Endodermal cell (in vitro differentiated cells): ENCODE measurements at places on chromosomes 7 and 10. TPM values are rescaled to one million over a fixed set of nuclear protein-coding genes. Genes with fewer than 3 reads are reported as not detected.

DNA sequence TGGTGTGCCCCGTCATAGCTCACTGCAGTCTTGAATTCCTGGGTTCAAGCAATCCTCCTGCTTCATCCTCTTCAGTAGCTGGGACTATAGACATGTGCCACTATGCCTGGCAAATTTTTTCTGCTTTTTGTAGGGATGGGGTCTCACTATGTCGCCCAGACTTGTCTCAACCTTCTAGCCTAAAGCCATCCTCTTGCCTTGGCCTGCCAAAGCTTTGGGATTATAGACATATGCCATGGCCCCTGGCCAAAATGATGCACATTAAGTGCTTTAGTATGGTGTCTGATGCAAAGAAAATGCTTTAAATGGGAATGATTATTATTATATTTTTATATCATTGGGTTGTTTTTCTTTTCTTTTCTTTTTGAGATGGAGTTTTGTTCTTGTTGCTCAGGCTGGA lies 33.2 kb upstream of the VCL start:
- peaks cover 16% of the 10 kb centered on the region for H3K4me1 ChIP-seq
- H3K4me3 ChIP-seq, result no peak overlapping the region
- H3K27ac ChIP-seq, result no peak overlapping the region

GRCh38 chr10:86179961-86180360 lies 186.6 kb downstream of the GRID1 start:
- H3K36me3 ChIP-seq, result no peaks in the 10 kb centered on the region
- H3K27ac ChIP-seq, result no peak overlapping the region
- H3K4me3 ChIP-seq, result no peak overlapping the region
- H3K27me3 ChIP-seq, result no peaks in the 10 kb centered on the region
- H3K4me1 ChIP-seq, result no peaks in the 10 kb centered on the region

GRCh38 chr10:89566992-89567391 lies 31.6 kb upstream of the SLC16A12 start:
- H3K4me3 ChIP-seq, result no peak overlapping the region
- peaks cover 15% of the 10 kb centered on the region for H3K4me1 ChIP-seq
- no peaks in the 10 kb centered on the region for H3K36me3 ChIP-seq
- no peak for DNase-seq
- no peaks in the 10 kb centered on the region for H3K27me3 ChIP-seq
- no peak overlapping the region for H3K27ac ChIP-seq

- no peak for DNase-seq
- H3K4me3 ChIP-seq, result no peak overlapping the region
- H3K36me3 ChIP-seq, result no peaks in the 10 kb centered on the region
- no peaks in the 10 kb centered on the region for H3K27me3 ChIP-seq
- H3K4me1 ChIP-seq, result peaks cover 8% of the 10 kb centered on the region
Measured at GRCh38 chr10:30420266-30420665, 13.7 kb upstream of the MAP3K8 start.

The LRRTM3 gene
- not detected in 3 replicates for total RNA-seq

- DNase-seq, result no peak
- H3K36me3 ChIP-seq, result no peaks in the 10 kb centered on the region
- no peak overlapping the region for H3K27ac ChIP-seq
Measured at GRCh38 chr10:7917736-7918135, 99.4 kb downstream of the TAF3 start.

DNA sequence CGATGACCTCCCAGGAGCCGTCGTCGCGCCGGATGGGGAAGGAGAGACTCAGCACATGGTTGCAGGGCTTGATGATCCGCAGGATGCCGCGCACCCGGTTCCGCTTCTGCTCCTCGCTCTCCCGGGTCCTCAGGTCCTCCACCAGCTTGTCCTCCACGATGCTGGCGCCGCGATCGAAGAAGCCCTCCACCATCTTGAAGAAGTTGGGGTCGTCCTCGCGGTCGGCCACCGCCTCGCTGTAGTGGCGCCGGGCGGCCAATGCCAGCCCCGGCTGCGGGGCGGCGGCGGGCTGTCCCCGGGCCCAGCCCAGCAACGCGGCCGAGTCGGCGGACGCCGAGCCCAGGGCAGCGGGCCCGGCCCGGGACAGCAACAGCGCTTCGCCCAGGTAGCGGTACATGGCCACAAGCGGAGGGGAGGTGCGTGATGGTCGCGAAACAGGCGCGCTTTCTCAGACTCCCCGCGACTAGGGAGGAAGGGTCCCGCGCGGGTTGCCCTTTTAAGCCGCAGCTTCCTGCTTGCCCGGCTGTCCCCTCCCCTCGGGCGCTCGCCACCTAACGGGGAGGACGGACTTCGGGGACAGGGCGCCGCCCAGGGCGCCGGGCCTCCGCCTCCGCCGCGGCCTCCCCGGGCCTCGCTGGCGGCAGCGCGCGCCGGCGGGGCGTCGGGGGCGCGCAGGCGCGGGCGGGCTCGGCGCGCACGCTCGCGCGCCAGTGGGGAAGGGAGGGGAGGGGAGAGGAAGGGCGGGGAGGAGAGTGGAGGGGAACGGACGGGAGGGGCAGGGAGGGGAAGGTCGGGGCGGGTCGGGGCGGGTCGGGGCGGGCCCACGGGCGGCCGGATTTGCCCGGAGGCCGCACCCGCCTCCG lies at the start of the genes GLUD1 and SHLD2:
GLUD1 (minus strand) TSS at position 471 of the 863 bp plus-strand sequence; CDS start at position 397, 74 bp downstream.
SHLD2 (plus strand) TSS at position 834 of the 863 bp plus-strand sequence. CDS start 56,149 bp downstream, outside the sequence.
- peak within 1 kb of the TSS; percentile 76 for H3K27ac ChIP-seq
- peaks cover 23% of the 10 kb centered on the region for H3K36me3 ChIP-seq
- peak; percentile 96 for DNase-seq
- peaks cover 7% of the 10 kb centered on the region for H3K4me1 ChIP-seq
- H3K4me3 ChIP-seq, result peak within 1 kb of the TSS; percentile 92
- no peaks in the 10 kb centered on the region for H3K27me3 ChIP-seq

DNA sequence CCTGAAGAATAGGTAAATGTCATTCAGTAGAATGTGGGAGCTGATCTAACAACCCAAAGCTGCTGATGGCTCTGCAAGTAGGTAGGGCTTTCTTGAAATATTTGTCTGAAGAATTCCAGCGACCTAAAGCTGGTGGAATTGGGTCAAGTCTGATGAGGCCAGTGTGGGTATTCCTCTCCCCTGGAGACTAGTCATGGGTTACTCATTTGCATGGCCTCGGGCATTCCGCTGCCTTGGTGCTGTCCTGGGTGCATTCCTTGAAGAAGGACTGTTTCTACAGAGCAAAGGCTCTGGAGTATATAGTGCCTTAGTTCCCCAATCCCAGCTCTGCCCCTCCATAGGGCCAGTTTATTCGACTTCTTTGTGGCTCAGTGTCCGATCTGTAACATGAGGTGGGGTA lies 19.2 kb downstream of the PDK4 start:
- H3K4me3 ChIP-seq, result no peak overlapping the region
- no peaks in the 10 kb centered on the region for H3K4me1 ChIP-seq
- peak; percentile 70 for DNase-seq
- no peak overlapping the region for H3K27ac ChIP-seq
- H3K36me3 ChIP-seq, result no peaks in the 10 kb centered on the region

DNA sequence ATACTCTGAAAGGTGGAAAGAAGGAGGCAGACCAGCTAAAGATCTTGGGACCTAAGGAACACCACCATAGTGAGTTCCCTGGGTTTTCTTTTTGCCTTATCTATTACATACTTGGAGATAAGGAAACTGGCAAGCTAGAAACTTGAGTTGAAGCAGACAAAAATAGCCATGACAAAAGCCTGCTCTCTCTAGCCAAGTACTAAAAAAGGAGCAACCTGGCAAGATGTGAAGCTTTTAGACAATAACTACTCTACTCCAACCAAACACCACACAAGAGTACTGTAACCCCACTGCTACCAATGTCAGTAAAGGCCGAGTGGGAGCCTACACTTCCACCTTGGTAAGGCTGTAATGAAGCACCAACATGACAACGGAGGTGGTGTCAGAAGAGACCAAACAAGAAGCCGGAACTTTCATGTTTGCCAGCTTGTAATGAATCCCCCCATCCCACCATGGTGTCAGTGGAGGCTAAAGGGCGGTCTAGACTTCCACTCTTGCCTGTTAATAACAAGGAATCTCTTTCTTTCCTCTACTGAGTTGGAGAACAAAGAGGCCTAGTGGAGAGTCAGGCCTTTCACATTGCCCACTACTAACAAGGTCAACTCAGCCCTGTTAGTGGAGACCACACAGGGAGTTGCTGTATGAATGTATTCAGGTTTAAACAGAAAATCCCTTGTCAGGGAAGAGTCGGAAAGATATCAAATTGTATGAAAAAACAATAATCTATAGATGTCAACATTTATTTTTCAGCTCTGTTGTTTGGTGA lies 55.8 kb upstream of the DYNC1I1 start:
- DNase-seq, result no peak
- H3K4me3 ChIP-seq, result no peak overlapping the region
- H3K27me3 ChIP-seq, result no peaks in the 10 kb centered on the region

DNA sequence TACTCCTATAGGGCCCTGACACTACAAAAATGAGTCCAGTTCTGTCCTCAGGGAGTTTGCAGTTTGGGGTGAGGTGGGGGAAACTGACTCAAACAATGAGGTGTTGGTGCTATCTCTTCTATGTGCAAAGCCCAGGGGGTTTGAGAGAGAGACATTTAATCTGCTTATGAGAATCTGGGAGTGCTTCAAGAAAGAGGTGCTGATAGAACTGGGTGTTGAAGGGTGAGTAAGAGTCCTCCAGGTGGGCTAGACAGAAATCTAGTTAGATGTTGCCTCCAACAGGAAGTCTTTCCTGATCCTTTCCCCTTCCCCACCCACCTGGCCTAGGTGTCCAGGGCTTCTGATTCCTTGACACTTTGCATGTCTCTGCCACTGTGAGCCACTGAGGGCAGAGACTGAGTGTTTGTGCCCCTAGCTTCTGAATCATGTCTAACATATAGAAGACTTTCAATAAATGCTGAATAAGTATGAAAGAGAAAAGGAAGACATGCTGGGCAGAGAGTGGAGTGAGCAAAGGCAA lies 53.0 kb downstream of the FAM241B start:
- H3K27ac ChIP-seq, result no peak overlapping the region
- no peaks in the 10 kb centered on the region for H3K36me3 ChIP-seq
- no peaks in the 10 kb centered on the region for H3K27me3 ChIP-seq
- no peak for DNase-seq
- no peak overlapping the region for H3K4me3 ChIP-seq
- no peaks in the 10 kb centered on the region for H3K4me1 ChIP-seq

The WDR86 gene
- 69.8 and 94.2 TPM in 2 replicates for total RNA-seq

DNA sequence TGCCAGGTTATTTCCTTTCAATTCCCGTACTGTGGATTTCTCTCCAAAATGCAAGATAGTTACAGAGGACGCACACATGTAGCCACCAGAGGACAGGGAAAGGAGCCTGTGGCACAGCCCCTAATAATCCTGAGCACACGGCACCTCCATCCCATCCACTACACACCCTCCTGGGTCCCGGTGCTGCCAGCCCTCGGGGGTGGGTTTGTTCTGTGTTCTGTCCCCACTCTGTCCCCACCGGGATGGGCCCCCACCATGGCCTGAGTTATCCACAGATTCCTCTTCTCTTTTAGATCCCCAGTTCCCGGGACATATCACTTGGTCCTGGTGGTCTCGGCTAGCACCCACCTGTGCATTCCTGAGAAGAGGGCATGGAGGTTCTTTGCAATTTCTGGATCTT lies 196.9 kb upstream of the PPP2R2D start:
- H3K4me3 ChIP-seq, result no peak overlapping the region
- H3K27ac ChIP-seq, result no peak overlapping the region
- H3K36me3 ChIP-seq, result no peaks in the 10 kb centered on the region

The TMEM139 gene
- total RNA-seq, result 1.2 to 2.3 TPM (median 2.3 TPM) in 3 replicates

The LGI1 gene
- 2.6 and 5.8 TPM in 2 replicates for total RNA-seq

The GPR26 gene
- total RNA-seq, result not detected in 2 replicates

The TYW1B gene
- 2.2 to 3.9 TPM (median 3.0 TPM) in 3 replicates for total RNA-seq

The TSPAN12 gene
- total RNA-seq, result 35.6 and 39.7 TPM in 2 replicates

DNA sequence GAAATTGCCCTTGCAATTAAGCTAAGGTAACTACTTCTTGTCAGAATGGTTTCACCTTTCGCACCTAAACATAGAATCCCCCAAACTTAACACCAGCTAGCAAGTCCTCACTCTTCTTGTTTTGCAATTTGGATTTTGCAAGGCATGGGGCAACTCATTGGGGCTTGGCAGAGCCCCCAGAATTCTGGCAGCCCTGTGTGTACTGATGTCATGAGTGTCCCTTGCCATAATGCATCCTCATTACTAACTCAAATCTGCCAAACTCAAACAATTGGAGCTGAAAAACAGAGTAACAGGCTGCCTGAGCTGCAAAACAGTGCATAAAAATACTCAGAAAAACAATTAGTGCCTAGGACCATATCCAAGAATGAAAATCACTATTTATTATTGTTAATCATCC lies 7.9 kb upstream of the XPNPEP1 start:
- no peak for DNase-seq
- peaks cover 8% of the 10 kb centered on the region for H3K4me1 ChIP-seq
- no peaks in the 10 kb centered on the region for H3K36me3 ChIP-seq
- H3K4me3 ChIP-seq, result no peak overlapping the region
- no peak overlapping the region for H3K27ac ChIP-seq

DNA sequence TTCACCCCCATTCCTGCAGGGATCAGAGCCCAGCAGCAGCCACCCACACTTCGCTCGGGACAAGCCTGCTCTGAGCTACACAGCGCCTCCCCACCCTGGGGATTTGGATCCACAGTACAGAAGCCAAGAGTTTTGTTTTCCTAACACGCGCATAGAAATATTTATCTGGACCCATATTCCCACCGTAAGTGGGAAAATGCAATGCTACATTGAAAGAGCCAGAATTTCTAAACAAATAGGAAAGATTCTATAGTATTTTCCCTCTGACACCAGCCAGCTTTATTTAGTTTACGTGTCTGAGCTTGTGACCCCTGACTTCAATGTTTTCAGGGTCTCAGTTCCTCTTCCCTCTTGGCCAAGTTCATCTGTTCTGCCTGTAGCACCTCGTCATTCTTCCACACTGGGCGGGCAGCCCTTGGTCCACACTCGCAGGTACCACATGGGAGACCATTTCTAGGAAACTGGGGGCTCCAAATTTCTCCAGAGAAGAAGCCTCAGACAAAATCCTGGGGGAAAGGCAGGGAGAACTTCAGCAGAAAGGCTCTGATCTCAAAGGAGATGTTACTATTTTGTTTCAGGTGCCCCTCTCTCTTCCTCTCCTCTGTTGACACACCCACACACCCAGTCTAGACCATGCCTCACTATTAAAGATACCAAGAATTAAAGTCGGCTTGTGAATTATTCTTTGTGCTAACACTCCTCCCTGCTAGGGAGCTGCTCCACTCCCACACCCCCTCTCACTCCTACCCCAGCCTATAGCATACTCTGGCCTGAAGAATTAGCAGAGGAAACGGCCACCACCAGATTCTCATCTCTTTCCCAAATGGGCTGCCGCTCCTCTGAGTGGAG lies 116.0 kb upstream of the PCGF5 start:
- peaks cover 3% of the 10 kb centered on the region for H3K4me1 ChIP-seq
- H3K27ac ChIP-seq, result no peak overlapping the region
- no peak for DNase-seq
- H3K4me3 ChIP-seq, result no peak overlapping the region
- H3K27me3 ChIP-seq, result no peaks in the 10 kb centered on the region

DNA sequence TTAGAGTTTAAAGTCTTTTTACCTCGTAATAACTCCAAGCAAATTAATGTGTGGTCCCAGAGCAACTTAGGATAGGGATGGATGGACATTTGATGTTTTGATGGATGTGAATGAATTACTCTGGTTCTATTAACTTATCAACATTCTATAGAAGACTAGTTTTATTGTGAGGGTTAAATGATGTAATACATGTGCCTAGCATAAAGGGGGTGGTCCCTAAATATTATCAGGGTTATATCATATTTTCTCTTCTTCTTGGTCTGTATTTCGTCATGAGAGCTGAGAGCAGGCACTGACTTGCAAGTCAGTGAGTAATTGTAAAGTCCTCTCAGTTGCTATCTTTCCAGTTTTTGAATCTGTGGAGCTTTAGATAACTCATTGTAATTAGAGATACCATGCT lies 219.3 kb downstream of the GATA3 start:
- no peaks in the 10 kb centered on the region for H3K36me3 ChIP-seq
- H3K4me3 ChIP-seq, result no peak overlapping the region
- H3K27me3 ChIP-seq, result peaks cover 9% of the 10 kb centered on the region

The NRG3 gene
- total RNA-seq, result 1.7 and 2.6 TPM in 2 replicates
